NCI-H345 (cell line): ENCODE measurements at places on chromosomes 3 and 15.

GRCh38 chr3:42823351-42823750, 14.1 kb downstream of the ACKR2 start:
- peak; percentile 82 for DNase-seq

GRCh38 chr3:140629357-140630137, 48.3 kb upstream of the TRIM42 start:
- DNase-seq: no peak

GRCh38 chr3:101632586-101632985, 44.3 kb downstream of the ZBTB11 start:
- no peak for DNase-seq

GRCh38 chr15:62087671-62088352, 21.0 kb downstream of the C2CD4A start:
- DNase-seq: no peak

DNA sequence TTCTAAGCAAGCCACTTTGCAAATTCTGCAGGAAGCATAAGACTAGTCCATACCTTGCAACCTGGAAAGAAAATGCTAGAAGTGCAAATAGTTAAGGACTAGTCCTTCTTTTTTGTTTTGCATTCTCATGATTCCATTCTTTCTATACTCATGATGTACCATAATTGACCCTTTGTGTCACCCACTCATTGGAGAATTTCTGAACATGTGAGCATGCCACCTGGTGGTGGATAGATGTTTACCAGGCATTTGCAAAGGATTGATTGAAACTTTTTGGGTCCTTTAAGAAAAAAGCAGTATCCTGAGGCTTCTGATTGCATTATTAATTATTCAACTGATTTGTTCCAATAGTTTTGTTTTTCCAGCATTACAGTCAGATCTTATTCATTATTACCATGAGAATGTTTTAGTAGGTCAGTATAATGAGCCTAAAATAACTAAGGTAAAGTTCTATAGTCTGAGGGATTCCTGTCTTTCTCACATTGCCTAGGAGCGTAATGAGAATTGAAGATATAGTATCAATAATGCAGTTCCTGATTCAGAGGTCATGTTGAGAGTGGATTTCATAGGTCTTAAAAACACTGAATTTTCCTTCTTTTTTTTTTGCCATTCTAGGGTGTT, 20.2 kb upstream of the DIPK2A start:
- DNase-seq: peak; percentile 1
